ENCODE measurements at places on chromosomes 4 and X.

DNA sequence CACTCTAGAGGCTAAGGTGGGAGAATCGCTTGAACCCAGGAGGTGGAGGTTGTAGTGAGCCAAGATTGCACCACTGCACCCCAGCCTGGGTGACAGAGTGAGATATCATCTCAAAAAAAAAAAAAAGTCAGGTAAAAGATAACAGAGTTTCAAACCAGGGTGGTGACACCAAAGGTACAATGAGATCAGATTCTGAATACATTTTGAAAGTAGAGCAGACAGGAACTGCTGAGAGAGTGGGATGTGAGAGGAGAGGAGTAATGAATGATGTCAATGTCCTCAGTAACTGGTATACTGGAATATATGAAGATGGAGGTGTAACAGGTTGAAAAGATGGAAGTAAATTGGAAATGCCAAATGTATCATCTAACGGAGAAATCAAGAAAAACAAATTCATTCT is 135.6 kb downstream of the CAMK2D start:
- no peak for DNase-seq

DNA sequence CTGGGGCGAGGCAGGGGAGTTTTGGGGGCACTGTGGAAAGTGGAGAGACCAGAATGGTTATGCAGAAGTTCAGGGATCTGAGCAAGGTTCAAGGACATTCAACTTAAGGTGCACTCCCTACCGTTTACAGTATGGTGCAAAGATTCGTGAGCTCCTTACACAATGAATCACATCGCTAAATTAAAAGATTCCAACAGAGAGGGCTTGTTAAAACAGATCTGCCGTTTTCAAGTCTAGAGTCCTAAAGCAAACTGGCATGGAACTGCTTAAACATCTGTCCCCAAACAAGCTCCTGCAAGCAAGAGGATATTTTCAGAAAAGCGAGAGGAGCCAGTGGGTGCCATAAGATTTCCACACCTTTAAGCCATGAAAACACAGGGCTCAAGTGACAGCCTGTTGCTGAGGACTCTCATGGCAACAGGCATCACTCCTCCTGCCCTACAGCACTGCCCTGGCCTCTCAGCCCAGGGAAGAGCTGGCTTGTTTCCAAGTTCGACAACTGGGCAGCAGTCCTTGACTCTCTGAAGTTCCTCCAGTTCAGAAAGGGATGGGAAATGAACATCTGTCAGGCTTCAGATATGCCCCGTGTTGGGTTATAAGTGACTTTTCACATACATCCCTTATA is 10.0 kb downstream of the FAM184B start:
- no peak for DNase-seq

- no peak for DNase-seq
These were observed 6.3 kb upstream of the TAB3 start for GRCh38 chrX:30895370-30895769.

- no peak for DNase-seq
These were observed 77.2 kb downstream of the ATP10D start for GRCh38 chr4:47562297-47562696.

DNA sequence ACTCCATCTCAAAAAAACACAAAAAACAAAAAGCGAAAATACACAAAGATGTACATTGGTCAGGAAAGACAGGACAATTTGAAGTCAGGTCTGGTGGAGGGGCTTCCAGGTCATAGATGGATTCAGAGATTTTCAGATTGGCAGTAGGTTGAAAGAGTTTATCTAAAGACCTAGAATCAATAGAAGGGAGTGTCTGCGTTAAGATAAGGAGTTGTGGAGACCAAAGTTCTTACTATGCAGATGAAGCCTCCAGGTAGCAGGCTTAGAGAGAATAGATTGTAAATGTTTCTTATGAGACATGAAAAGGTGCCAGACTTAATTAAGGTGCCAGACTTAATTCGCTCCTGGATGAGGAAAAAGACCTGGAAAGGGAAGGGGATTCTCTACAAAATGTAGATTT is 6.9 kb upstream of the RPS3A start:
- no peak for DNase-seq

- no peak for DNase-seq
These were observed 53.7 kb downstream of the DCTD start for GRCh38 chr4:182863501-182863900.

GRCh38 chrX:65596270-65597034 is 61.9 kb upstream of the LAS1L start:
- peak; percentile 31 for DNase-seq

DNA sequence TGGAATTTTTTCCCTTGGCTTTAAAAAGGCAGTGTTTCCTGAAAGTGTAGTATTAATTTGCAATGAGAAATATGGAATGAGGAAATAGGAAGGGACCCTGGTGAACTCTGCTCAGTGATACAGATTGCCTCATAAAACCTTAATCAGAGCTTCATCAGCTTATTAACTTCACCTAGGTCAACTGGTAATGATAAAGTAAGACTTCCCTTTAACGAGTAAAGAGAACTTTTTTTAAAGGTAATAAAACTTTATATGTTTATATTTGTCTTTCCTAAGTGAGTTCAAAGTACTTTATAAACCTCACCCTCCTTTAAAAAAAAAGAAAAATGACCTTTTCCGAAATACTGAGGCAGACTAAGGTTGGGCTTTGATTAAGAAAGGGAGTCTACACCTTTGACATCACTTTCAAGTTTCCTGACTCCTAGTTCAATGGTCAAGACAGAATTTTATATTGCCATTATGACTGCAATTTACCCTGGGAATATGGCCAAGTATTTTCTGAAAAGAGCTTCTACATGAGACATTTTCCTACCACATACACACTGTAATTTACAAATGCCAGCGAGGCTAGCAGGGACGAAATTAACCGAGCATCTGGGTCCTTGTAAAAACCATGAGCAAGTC is 706.3 kb upstream of the TENM3 start:
- DNase-seq = no peak

All from AML-193 (cell line).